Right ventricle myocardium inferior (tissue), 1 donor: ENCODE measurements at places on chromosomes 4 and X. TPM values are rescaled to one million over a fixed set of nuclear protein-coding genes. Genes with fewer than 3 reads are reported as not detected.

GRCh38 chr4:136865526-136865925 is 666.8 kb downstream of the PCDH18 start:
- DNase-seq, result no peak

Gene ZDHHC15
- total RNA-seq, result 3.1 TPM

Gene HPGD
- total RNA-seq, result 1.1 TPM

DNA sequence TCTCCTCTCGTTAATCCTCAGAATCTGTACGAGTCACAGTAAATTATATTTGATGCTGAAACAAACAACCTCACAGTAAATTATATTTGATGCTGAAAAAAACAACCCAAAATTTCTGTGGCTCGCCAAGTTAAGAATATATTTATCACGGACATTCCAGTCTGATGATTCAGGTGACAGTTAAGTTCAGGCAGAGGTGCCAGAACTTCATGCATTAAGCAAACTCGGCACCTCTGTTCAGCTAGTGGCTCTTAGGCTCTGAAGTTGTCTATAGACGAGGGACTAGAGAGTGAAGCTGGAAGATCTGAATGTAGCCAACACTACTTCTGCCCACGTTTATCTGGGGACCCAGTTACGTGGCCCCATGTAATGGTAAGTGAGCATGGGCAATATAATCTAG is 132.2 kb upstream of the AGA start:
- no peak for DNase-seq

DNA sequence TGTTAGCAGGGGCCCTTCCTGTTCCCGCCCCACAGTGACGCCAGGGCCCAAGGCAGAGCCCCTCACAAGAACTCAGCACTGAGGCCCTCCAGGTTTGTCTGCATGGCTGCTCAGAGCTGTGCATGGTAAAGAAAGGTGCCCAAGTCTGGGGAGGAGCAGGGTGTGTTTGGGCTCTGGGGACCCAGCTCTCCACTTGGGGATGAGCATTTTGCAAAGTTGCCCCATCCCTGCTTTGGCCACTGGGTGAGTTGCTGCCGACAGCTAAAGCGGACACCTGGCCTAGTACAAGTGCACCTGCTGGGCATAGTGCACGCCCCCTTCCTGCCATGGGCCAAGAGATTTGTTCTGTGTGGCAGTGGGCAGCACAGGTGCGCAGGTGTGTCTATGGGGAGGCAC is 2.0 kb upstream of the MXD4 start:
- peak; percentile 48 for DNase-seq

DNA sequence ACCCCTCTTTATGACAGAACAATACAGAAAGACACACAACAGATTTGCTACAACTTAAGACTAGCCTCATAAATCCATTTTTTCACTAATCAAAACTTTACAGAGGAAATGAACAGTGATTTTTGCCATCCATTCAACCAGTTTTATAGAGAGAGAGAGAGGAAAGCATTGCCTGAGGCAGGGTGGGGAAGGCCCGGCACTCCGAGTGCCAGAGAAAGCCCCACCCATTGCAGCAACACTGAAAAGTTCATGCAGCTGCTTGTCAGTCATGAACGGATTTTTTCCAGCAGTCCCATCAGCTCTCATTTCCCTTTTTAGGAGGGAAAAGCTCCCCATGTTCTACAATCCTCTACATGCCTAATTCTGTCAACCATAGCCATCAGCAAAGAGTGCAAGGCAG is 236.9 kb downstream of the CHIC1 start:
- no peak for DNase-seq

- DNase-seq, result no peak
Observed at GRCh38 chr4:161061046-161061445, 1102.8 kb downstream of the FSTL5 start.

GRCh38 chr4:24605216-24605615 is 20.9 kb upstream of the DHX15 start:
- no peak for DNase-seq

- DNase-seq, result no peak
Observed at GRCh38 chrX:13404364-13404763, 84.5 kb upstream of the ATXN3L start.

GRCh38 chrX:19446397-19446796 is 68.9 kb downstream of the MAP3K15 start:
- no peak for DNase-seq

GRCh38 chr4:162101337-162101736 is 62.5 kb downstream of the FSTL5 start:
- DNase-seq, result no peak

GRCh38 chr4:38869511-38869910 is 1.9 kb downstream of the FAM114A1 start:
- no peak for DNase-seq

GRCh38 chr4:41747230-41748055 is 1.1 kb downstream of the PHOX2B start:
- no peak for DNase-seq

DNA sequence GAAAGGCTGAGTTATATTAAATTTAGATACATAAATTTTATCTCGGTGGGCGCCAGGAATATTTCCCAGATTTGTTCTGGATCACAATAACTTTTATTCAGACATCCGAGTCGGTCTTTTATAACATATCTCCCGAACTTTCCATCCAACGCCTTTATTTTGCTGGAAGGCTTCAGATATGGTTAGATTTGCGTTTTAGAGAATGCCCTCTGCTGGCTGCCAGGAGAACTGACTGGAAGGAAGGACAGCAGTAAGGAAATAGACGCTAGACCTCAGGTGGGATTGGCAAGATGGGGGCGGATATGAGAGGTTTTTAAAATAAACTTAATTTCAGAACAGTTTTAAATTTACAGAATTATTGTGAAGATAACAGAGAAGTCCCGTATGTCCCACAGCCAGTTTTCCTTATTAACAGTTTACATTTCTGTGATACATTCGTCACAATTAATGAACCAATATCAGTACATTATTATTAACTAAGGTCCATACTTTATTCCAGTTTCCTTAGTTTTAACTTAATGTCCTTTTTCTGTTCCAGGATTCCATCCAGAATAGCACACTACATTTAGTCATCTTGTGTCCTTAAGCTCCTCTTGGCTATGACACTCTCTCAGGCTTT is 4.6 kb upstream of the KANTR start:
- DNase-seq, result no peak

Gene SEL1L3
- 3.9 TPM for total RNA-seq

GRCh38 chr4:80053140-80053910 is 19.7 kb downstream of the ANTXR2 start:
- DNase-seq, result no peak

Gene TEX13B
- not detected for total RNA-seq

Gene ASB9
- total RNA-seq, result 1.5 TPM

Gene CDKL5
- 8.1 TPM for total RNA-seq

- DNase-seq, result no peak
Observed at GRCh38 chr4:44738615-44739014, 12.3 kb upstream of the GNPDA2 start.

DNA sequence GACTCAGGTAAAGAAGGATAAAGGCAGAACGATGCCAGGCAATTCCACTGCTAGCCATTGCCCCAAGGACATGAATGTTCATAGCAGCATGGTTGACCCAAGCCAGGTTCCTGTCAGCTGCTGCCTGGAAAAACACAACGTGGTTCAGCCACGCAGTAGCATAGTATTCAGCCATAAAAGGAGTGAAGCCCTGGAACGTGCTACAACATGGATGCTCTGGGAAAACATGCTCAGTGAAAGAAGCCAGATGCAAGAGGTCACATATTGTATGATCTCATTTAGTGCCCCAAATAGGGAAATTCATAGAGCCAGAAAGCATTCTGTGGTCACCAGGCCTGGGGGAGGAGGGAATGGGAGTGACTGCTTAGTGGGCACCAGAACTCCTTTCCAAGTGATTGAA is 129.8 kb downstream of the GPR143 start:
- DNase-seq, result no peak

- no peak for DNase-seq
Observed at GRCh38 chrX:53048169-53049126, at the start of gene GPR173. TSS of gene GPR173 (plus strand) at chrX:53048789. CDS start at chrX:53076622, 27,833 bp downstream.

Gene P2RY4
- total RNA-seq, result not detected

Gene GSX2
- not detected for total RNA-seq

- no peak for DNase-seq
Observed at GRCh38 chr4:181659876-181660275, 583.3 kb upstream of the TENM3 start.

GRCh38 chr4:147843162-147843561 is 111.3 kb downstream of the ARHGAP10 start:
- no peak for DNase-seq

DNA sequence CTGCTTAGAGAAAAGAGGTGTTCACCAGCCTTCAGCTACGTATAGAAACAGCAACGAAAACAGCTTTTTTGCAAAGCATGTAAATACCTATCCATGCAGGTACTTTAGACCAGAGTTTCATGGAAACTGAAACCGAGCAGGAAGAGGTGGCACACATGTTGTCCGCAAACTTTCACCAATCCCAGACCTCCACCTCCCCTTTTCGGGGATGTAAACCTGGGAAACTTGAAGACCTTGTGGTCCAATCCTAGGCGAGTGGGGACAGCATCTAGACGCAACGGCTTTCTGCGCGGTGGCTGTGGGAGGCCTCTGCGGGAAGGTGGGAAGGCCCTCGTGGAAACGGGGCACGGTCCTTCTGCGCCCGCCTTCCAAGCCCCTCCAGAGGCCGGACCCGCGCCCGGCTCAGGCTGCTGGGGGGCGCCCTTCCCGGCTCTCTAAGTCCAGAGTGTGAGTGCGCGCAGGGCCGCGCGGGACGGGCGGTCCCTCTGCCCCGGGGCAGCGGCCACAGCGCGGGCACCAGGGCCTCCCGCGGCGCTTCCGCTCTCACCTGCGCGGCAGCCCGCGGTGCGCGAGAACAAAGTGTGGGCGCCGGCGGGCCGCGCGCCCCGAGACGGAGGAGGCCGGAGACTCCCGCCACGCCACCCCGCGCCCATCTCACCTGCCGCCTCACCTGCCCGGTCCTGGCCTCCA is 830 bp upstream of the SHROOM2 start:
- DNase-seq, result no peak

Gene F8A3
- not detected for total RNA-seq

DNA sequence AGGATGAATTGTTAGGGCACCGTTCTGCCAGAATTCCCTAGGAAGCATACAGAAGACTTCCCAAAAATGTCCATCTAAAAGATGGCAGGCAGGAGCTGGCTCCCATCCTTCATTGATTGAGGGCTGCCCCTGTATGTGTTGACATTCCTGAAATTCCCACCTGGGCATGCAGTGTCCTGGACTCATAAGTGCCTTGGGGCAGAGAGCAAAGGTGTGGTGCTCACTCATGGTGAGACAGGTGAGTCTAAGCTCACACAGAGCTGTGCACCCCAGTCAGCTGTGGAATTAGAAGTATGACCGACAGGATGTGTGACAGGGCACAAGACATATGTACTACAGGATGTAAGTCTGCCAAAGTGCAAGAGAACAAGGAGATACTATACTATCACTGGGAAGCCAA is 271.9 kb downstream of the MID1IP1 start:
- DNase-seq, result no peak

DNA sequence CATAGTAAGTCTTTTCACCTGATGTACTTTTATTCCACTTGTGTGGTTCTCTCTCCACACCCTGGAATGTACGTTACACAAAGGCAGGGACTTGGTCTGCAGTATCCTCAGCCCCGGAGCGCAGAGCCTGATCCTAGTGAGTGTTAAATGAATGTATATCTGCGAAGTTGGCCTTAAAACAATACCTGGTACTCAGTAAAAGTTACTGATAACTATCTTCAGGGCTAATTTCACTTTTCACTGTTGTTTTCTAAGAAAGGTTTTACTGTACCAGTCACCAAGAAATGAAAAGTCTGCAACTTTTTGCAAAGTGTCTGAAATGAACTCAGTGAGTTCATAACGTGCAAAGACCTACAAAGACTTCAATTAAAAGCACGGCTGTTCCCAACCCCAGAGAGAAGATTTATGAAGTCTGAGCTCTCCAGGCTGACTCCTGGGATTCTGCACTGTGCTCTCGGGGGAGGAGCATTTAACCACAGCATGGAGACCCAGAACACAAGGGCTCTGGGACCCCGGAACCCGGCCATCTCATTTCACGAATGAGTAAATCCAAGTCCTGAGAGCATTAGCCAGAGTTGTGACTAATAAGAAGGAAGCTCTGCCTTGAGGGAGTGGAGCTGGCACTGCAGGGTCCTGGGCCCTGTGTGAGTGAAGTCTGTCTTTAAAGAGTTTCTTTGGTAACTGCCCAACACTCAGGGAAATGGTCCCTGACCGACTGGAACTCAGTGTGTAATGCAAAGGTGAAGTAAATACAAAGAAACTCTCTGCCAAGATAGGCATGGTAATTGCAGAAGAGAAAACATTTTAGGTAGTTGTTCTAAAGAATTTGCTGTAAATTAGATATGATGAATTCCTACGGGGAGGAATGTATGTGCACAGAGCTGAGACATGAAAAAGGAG is 165.8 kb downstream of the NSUN7 start:
- no peak for DNase-seq

DNA sequence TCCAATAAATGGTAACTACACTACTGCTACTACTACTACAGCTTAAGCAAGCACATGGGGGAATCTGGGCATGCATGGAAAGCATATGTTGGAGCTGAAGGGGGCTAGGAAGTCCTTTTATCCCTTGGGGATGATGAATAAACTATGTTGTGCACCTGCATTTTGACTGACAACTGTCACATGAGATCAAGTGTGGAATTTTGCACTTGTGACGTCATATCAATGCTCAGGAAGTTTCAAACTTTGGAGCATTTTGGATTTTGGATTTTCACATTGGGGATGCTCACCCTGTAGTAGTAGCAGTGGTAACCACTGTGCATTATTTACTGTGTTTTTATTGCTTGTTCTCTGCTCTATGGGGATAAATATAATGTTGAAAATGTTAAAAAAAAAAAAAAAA is 100.5 kb upstream of the SMAD1 start:
- no peak for DNase-seq

- no peak for DNase-seq
Observed at GRCh38 chrX:55107911-55108310, 19.1 kb downstream of the PAGE2 start.

GRCh38 chrX:110985470-110985869 is 110.5 kb upstream of the PAK3 start:
- DNase-seq, result no peak
